Temporal lobe (tissue), 4 donors: ENCODE measurements at places on chromosomes 1 and 21. TPM values are rescaled to one million over a fixed set of nuclear protein-coding genes. Genes with fewer than 3 reads are reported as not detected.

Gene KRTAP13-2
- not detected for total RNA-seq

Gene RGS21
- 0.25 TPM for total RNA-seq

Gene C1QC
- 5.2 TPM for total RNA-seq

Gene LENEP
- not detected for total RNA-seq

Gene LPAR3
- 0.74 TPM for total RNA-seq

Gene G0S2
- total RNA-seq, result 2.5 TPM

Gene SPRR2A
- not detected for total RNA-seq

Gene CLCNKB
- total RNA-seq, result under 0.01 TPM

Gene SEMA4A
- total RNA-seq, result 24.8 TPM

Gene SLC25A34
- total RNA-seq, result 0.49 TPM

Gene PER3
- 3.9 TPM for total RNA-seq

Gene SLC45A1
- total RNA-seq, result 5.9 TPM

Gene OR2T29
- not detected for total RNA-seq

Gene CD84
- 2.2 TPM for total RNA-seq

Gene GBP6
- 0.25 TPM for total RNA-seq

Gene CYP2J2
- 0.49 TPM for total RNA-seq

Gene LRRC8B
- total RNA-seq, result 35.4 TPM

Gene LRRIQ3
- 0.49 TPM for total RNA-seq

Gene CFHR5
- not detected for total RNA-seq

Gene PSEN2
- 20.4 TPM for total RNA-seq

Gene HPCAL4
- 51.4 TPM for total RNA-seq

Gene POLR3GL
- total RNA-seq, result 10.6 TPM

Gene C1QA
- total RNA-seq, result 3.2 TPM

Gene LCK
- not detected for total RNA-seq

Gene GPR161
- total RNA-seq, result 72.0 TPM
